ENCODE measurements at places on chromosomes 2 and 18. TPM values are rescaled to one million over a fixed set of nuclear protein-coding genes. Genes with fewer than 3 reads are reported as not detected.

- DNase-seq: no peak
Measured at GRCh38 chr2:101854877-101855276, 136.9 kb upstream of the IL1R2 start.

DNA sequence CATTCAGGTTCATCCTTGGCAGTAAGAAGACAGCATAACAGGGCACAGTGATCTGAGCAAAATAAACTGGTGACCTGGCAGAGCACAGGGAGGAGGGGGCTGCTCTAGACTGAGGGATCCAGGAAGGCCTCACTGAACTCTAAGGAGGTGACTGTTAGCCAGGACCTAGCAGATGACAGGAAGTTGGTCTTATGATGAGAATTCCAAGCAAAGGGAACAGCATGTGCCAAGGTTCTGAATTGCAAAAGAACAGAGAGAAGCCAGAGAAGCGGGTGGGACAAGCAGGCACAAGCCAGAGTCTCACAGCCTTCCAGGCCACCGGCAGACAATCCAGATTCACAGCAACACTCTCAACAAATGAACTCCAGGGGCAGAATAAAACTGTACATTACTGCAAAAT is 152.7 kb upstream of the PTPRM start:
- DNase-seq: no peak

Gene SFT2D3
- polyA plus RNA-seq: not detected

- no peak for DNase-seq
Measured at GRCh38 chr2:106161938-106162820, 31.9 kb downstream of the UXS1 start.

Gene CPO
- 1.00 TPM for polyA plus RNA-seq

GRCh38 chr18:785242-785641 is 26.8 kb downstream of the YES1 start:
- DNase-seq: no peak

DNA sequence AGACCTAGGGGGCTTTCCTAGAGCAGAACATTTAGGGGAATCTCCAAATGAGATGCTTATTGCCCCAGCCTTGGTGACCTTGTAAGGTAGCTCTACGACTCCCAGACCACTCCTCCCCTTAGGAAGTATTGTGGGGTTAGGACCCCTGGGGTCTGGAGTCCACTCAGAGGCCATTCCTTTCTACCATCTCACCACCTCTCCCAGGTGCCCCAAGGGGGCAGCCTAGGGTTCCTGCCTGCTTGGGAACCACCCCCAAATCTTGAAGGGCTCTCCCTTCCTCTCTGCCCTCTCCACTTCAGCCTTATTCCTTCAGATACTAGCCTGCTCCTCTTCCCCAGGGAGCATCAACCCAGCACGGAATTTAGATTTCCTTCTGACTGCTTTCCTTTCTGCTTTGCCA is 17.5 kb upstream of the EXOC6B start:
- no peak for DNase-seq

Gene NR4A2
- polyA plus RNA-seq: 2.6 TPM

DNA sequence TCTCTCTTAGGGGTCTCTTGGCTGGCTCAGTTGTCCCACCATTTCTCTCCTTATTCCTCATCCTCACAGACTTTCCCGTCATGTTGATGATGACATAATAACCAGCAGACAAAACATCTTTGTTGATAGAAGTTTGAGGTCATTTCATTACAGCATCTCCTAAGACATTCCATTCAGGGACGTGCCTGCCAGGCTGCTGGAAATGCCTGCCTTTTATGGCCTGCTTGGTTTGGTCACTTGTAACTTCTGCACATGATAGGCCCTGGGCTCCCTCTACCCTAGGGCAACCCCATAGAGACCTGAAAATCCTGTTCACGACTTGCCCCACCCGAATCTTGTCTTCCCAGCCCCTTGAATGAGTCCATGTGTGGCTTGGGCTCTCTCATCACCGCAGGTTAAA is 81.7 kb downstream of the SDC1 start:
- no peak for DNase-seq

DNA sequence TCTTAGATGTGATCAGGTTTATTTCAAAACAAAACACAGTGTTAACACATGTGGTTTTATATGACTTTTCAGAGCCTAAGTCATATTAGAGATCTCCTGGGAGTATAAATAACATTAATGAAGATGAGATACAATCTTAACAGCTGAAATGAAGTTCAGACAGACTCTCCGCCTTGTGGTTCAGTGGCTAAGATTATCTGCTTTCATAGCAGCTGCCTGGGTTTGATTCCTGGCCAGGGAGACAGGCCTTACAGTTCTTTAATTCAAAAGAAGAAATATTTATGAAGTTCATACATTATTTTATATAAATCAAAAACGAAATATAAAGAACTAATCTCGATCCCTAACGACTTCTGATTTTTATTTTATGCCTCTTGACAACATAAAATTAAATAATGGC is 35.2 kb upstream of the TTC32 start:
- DNase-seq: peak; percentile 17
